Prostate gland (tissue), 2 donors: ENCODE measurements at places on chromosomes 4 and X.

- DNase-seq, result no peak
These were observed 342.3 kb downstream of the GRXCR1 start for GRCh38 chr4:43234626-43235415.

GRCh38 chrX:124333862-124334261 lies 1.4 kb downstream of the TEX13D start:
- no peak for DNase-seq

GRCh38 chr4:85426366-85426765 lies 48.6 kb upstream of the ARHGAP24 start:
- no peak for DNase-seq

DNA sequence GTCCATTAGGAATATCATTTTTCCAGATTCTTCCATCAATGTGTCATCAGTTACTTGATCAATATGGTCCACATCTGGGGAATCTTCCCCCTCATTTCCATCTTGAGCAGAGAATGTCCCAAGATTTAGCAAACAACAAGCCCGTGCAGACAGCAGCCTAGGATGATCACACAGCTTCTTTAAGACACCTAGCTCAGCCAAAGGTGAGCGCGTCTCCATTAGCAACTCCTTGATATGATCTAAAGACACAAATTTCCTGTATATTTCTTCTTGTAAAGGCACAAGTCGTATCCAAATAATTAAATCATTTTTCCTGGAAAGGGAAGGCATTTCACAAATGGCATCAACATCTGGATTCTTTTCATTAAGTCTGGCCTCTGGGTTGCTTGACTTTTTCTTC lies 25.8 kb downstream of the PIN4 start:
- DNase-seq, result no peak

- no peak for DNase-seq
These were observed 6.1 kb downstream of the SLC7A11 start for GRCh38 chr4:138236037-138236436.

GRCh38 chrX:63702556-63702955 lies 82.5 kb downstream of the ARHGEF9 start:
- no peak for DNase-seq

- peak; percentile 22 for DNase-seq
These were observed 128.4 kb upstream of the FAT1 start for GRCh38 chr4:186852073-186852420.

DNA sequence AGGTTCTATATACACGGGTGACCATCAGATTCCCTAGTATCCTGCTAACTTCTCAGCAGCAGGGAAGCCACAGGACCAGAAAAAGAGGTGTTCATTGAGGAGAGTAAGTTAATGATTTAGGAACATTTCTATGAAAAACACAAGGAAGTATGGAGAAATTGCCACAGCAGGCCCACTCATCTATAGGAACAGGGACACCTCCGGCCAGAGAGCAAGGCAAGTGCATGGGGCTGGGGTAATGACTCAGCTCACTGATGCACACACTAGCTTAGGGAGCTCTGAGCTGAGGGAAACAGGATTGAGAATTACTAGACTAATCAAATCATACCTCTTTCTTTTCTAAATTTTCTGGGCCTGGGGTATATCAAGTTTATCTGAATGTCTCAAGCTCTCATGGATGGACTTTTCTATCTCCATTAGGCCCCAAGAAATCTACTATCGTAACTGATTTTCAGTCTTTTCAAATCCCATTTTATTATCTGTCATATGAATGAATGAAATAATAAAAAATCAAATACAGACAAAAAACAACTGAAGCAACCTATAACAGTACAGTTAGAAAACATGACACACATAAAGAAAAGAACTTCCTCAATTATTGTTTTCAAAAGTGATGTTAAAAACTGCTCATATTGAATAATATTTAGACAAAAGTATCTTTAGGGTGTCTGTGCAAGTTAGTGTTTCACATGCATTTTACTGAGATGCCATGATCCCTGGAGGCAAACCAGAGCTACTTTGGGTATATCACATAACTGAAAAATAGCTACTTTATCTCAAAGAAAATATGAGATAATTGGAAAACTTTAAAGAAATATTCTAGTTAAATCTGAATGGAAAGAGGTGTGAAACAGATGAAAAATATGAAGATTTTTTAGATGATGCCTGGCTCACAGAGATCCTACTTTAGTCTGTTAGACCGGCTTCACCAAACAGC lies 89.8 kb downstream of the FBXO8 start:
- DNase-seq, result no peak

DNA sequence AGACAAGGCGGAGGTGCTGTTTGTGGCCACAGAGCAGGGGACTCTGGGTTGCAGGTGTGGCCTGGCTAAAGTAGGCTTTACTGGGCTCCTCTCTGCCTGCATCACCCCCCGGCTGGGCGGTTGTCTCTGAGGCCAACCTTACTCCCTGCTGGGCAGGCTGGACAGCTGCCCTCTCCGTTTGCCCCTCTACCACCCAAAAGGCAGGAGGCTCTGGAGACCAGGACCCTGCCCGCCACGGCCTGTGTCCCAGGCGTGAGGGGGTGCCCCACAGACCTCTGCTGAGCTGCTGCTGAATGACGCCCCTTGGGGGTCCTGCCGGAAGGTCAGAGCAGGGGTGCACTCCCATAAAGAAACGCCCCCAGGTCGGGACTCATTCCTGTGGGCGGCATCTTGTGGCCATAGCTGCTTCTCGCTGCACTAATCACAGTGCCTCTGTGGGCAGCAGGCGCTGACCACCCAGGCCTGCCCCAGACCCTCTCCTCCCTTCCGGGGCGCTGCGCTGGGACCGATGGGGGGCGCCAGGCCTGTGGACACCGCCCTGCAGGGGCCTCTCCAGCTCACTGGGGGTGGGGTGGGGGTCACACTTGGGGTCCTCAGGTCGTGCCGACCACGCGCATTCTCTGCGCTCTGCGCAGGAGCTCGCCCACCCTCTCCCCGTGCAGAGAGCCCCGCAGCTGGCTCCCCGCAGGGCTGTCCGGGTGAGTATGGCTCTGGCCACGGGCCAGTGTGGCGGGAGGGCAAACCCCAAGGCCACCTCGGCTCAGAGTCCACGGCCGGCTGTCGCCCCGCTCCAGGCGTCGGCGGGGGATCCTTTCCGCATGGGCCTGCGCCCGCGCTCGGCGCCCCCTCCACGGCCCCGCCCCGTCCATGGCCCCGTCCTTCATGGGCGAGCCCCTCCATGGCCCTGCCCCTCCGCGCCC lies 920 bp downstream of the HTT-AS start:
- DNase-seq, result peak; percentile 15

GRCh38 chrX:106894392-106894909 lies 8.7 kb downstream of the RIPPLY1 start:
- peak; percentile 15 for DNase-seq

GRCh38 chrX:41556958-41557357 lies 109.8 kb downstream of the NYX start:
- no peak for DNase-seq

DNA sequence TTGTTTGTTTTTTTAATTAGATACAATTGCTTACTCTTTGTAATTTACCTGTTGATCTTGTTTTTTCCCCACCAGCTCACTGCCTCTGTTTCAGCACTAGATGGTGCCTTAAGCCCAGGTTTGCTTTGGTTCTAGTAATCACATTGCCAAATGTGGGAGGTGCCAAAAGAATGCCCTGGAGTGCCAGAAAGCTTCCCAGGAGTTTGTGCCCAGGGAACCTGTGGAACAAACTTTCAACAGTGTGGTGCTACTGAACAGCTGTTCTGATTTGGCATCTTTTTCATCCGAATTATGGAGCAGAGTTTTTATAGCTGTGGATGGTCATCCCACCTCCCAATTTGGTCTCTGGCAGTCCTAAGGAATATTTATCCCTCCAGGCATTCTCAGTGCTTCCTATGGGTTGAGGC lies 1000.7 kb downstream of the STIM2 start:
- DNase-seq, result peak; percentile 17
